Activated CD8-positive, alpha-beta memory T cell treated with anti-CD3 and anti-CD28 coated beads for 1 hour (primary cell): ENCODE measurements at places on chromosomes 3 and 15.

GRCh38 chr15:72912121-72912520 is 128.6 kb upstream of the ADPGK start:
- DNase-seq, result no peak

- no peak for DNase-seq
These were observed 2.8 kb upstream of the CCDC9B start for GRCh38 chr15:40343512-40343911.

DNA sequence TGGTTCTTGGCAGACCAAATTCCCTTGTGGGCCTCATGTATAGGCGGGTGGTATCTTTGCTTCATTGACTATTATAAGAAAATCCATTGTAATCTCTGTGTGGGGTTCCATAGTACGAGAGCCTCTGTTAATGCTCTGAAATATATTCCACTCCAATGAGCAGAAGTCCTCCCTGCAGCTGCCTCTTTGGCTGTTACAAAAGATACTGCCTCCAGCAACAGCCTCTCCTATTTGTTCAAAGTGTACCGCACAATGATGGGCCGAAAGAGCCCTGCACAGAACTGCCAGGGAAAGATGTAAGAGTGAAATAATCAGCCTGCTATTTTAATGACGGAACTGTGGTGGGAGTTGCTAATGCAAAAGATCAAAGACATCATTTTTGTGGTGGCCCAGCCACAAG is 48.9 kb downstream of the GRK7 start:
- no peak for DNase-seq

GRCh38 chr15:48855501-48856440 is 22.2 kb upstream of the EID1 start:
- DNase-seq, result no peak

GRCh38 chr3:17195856-17196604 is 311.3 kb downstream of the PLCL2 start:
- DNase-seq, result no peak

DNA sequence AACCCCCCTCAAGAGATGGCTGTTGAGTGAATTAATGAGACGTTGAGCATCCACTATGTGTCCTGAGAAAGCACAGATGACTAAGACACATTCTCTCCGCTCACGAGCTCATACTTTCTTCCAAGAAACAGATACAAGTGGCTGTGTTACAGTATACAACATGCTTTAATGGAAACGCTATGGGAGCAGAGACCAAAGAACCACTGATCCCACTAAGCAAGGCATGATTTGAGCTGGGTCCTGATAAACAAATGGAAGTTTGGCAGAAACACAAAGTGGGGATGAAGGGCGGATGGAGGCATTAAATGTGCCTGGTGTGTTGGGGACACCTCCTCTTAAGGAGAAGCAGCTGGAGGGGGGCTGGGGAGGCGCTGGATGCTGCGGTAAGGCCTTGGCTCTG is 129.4 kb downstream of the UACA start:
- no peak for DNase-seq

DNA sequence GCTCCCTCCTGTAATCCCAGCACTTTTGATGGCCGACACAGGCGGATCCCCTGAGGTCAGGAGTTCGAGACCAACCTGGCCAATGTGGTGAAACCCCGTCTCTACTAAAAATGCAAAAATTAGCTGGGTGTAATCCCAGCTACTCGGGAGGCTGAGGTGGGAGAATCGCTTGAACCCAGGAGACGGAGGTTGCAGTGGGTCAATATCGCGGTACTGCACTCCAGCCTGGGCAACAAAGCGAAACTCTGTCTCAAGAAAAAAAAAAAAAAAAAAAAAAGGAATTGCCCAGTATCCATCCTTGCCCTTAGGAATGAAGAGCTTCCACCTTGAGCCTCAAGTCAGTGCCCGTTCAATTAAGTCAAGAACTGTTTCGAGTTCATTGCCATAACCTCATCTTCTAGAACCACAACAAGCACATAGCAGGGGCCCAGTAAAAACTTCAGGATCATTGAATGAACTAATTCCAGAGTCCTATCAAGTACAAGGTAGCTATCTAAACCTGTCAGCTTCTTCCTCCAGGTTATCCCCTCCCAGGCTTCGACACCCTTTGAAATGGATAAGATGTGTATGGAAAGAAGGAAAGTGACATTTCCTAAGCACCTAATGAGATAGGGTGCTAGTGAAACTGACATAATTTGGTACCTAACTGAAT is 826 bp downstream of the DBR1 start:
- no peak for DNase-seq

DNA sequence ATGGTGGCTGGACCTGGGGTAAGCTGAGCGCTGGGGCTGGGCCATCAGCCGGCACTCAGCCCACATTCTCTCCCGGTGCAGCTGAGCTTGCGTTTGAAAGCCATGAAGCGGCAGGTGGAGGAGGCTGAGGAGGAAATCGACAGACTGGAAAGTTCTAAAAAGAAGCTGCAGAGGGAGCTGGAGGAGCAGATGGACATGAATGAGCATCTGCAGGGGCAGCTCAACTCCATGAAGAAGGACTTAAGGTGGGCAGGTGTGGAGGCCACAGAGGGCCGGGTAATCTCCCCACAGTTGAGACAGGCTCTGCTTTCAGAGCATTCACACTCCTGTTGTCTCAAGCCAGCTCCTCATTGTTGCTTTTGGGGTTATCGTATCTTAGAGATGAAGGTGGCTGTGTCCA is 45.7 kb upstream of the MYZAP start:
- no peak for DNase-seq
